Esophagus muscularis mucosa (tissue), 4 donors: ENCODE measurements at places on chromosomes 2 and 18. TPM values are rescaled to one million over a fixed set of nuclear protein-coding genes. Genes with fewer than 3 reads are reported as not detected.

Gene SPP2
- not detected for total RNA-seq

Gene COLEC11
- 5.9 TPM for total RNA-seq

Gene DOK6
- 0.83 TPM for total RNA-seq

Gene G6PC2
- not detected for total RNA-seq

Gene CAPG
- total RNA-seq = 27.2 TPM

Gene CHST10
- total RNA-seq = 10.8 TPM

Gene SLC4A3
- 20.9 TPM for total RNA-seq

Gene EPB41L5
- total RNA-seq = 20.1 TPM

Gene TDRD15
- total RNA-seq = not detected

Gene ALK
- 1.6 TPM for total RNA-seq

Gene ASB18
- not detected for total RNA-seq

Gene DUSP19
- 2.5 TPM for total RNA-seq

Gene CHRNG
- not detected for total RNA-seq

Gene WNT10A
- total RNA-seq = not detected

Gene SPR
- total RNA-seq = 30.3 TPM

Gene MEX3C
- total RNA-seq = 38.0 TPM

Gene ASAP2
- total RNA-seq = 20.8 TPM

Gene APOB
- 0.83 TPM for total RNA-seq

Gene PCARE
- not detected for total RNA-seq

Gene KLHL41
- total RNA-seq = 1.0 TPM

Gene KCNIP3
- total RNA-seq = 16.7 TPM

Gene STON1
- 166 TPM for total RNA-seq

Gene CERKL
- total RNA-seq = not detected

Gene SCN9A
- total RNA-seq = 4.2 TPM

Gene UBE2E3
- total RNA-seq = 57.7 TPM

Gene CYS1
- total RNA-seq = 56.4 TPM

Gene BBS5
- total RNA-seq = 8.4 TPM

Gene VWA3B
- total RNA-seq = not detected

Gene CPLX4
- not detected for total RNA-seq
